Stimulated activated naive CD8-positive, alpha-beta T cell treated with anti-CD3 and anti-CD28 coated beads, Interleukin-15, Interleukin-2, amounts not matched to agents 100 U/mL and 50 U/mL, for 24 hours (primary cell): ENCODE measurements at places on chromosomes 4 and X.

GRCh38 chrX:135981010-135981409 lies 4.2 kb upstream of the SLC9A6 start:
- DNase-seq: no peak

- DNase-seq: no peak
These were observed 405.3 kb upstream of the EDA2R start for GRCh38 chrX:67044029-67044653.

GRCh38 chr4:125390126-125390525 lies 75.4 kb downstream of the FAT4 start:
- no peak for DNase-seq

GRCh38 chr4:142100941-142101340 lies 464.6 kb downstream of the IL15 start:
- DNase-seq: no peak

GRCh38 chrX:127708155-127708554 lies 344.0 kb downstream of the ACTRT1 start:
- no peak for DNase-seq

GRCh38 chr4:126794363-126794762 lies 838.4 kb upstream of the INTU start:
- DNase-seq: no peak

DNA sequence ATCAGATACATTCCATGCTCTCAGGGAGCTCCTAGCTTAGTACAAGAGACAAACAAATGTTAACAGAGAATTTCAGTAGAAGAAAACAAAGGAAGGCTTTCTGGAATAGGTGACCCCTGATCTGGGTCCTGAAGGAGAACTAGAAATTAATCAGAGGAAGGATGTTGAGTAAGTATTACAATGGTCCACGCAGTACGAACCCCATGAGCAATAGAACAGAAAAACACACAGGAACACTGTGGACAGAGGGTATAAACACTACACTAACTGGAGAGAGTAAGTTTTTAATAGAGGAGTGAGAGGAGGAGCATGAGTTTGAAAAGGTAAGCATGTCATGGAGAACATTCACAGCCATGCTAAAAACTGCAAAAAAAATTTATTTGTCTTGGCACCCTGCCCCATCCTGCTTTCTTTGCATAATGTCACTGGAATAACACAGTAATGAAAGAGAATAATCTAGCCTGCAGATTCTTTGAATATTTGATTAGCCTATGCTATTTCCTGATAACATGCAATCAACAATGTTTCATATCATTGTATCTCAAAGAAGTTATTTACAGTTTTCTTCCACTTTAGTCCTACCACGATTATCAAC lies 140.3 kb upstream of the ZXDB start:
- no peak for DNase-seq

GRCh38 chrX:39556056-39556455 lies 541.7 kb downstream of the BCOR start:
- no peak for DNase-seq

DNA sequence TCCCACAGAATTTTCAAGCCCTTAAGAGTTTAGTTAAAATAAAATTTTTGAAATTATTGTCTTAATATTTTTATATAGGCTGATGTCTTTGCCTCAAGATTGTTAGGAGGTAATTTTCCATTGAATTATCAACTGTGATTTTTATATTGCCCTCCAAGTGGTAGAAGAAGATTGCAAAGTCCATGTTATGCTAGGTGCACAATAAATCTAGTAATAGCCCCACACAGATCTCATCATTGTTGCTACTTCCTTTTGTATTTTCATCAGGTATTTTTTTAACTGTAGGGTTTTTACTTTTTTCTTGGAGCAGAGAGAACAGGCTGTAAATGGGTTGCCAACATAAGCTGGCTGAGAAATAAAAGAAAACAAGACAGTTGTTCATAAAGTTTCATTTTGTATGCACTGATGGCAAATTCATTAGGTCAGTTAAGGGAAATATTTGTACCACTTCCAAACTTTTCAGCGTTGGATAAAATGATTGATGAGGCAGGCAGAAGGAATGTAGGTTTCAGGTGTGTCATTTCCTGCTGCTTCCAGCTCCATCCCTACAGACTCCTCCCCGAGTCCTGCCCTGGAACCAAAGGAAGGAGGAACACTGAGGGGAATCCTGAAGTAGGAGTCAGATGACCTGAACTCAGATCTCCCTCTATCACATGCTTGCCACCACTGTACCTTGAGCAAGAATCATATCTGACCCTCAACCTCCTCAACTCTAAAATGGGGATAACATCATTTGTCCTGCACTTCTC lies 105.5 kb downstream of the PRRG1 start:
- no peak for DNase-seq

DNA sequence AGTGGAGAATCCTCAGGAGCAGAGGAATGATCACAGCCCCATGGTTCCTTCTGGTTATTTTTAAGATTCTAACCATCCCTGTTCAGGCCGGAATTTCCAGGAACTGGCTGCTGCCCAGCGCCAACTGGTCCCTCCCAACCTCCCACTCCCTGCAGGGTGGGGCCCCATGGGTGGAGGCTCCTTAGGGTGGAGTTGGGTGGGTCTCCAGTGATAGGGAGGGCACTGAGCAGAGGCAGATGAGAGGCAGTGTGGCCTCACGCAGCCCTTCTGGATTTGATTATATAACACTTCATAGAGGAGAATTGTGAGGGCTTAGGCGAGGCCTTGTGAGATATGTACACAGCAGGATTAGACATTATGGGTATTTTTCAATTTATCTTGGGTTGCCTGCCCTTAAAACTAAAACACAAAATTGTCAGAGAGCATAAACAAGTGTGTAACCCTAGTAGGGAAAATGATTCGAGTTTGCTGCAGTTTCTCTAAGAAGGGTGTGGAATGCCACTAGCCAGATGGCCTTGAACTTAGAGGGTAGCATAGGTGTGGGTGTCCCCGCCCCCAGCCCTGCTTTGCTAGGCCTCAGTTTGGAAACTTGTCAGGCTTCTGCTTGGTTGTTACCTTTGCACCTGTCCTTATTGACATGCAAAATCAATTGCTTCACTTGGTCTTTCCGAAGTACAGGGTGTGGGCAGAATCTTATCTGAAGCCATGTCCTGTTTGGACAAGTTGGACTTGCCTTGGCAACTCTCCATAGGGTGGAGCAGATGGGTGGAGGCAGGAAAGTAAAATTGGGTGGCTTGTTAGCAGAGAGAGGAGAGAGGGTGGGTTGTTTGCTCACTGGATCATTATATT lies 9.4 kb downstream of the KLF3 start:
- DNase-seq: no peak

DNA sequence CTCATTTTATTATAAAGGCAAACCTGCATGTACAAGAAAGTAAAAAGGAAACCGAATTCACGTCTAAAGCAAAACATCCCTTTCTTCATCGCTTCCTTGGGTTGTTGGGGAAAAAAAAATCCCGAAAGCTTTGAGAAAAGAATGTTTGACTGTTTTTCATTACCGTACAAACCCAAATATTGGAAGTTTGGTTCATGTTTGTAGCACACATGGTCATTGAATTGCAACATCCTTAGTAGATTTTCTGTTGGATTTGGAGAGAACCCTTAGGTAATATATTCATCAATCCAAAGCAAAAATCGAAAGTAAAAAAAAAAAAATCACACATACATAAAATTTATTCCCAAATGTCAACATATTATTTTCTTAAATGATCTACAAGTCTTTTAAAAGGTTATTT lies 420.3 kb downstream of the MAPK10 start:
- DNase-seq: no peak
